ENCODE measurements at places on chromosomes 7 and 10. TPM values are rescaled to one million over a fixed set of nuclear protein-coding genes. Genes with fewer than 3 reads are reported as not detected.

Gene PFKFB3
- 82.2 TPM for total RNA-seq

Gene METTL27
- total RNA-seq, result 1.9 TPM

Gene HTRA1
- not detected for total RNA-seq

DNA sequence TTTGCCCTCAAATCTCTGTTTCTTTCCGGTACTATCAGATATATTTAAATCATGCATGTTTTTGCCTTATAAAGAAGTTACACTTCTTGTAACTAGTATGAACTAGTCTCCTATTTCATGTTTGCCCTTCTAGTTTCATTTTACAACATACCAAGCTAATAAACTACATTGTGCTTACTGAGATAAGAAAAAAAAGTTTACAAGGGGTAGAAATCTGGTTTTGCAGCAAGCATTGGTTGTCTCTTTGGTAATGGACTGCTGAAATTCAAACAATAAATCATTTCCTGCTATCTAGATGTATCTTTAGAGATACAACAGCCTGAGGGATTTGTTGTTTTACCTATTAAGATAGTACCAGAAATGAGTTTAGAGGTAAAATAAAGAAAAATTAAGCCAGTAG lies 18.8 kb downstream of the PTTG1IP2 start:
- no peak for DNase-seq

DNA sequence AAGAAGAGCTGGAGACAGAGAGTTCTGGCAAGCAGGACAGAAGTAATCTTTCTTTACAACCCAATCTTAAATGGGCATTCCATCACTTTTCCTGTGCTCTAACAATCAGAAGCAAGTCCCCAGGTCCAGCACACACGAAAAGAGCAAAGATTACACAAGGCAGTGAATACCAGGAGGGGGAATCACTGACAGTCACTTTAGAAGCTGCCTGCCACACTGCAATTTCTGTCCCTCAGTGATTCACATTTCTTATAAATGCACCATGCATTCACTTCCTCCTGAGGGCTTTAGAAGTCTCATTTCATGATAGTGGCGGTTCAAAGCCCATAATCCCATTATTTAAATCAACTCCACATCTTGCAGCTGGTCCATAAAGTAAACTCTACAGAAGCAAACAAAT lies 362.5 kb downstream of the POM121L12 start:
- DNase-seq, result no peak

- no peak for DNase-seq
Observed at GRCh38 chr10:24007359-24007758, 201.6 kb upstream of the KIAA1217 start.

GRCh38 chr7:50682079-50682478 lies 100.6 kb downstream of the GRB10 start:
- no peak for DNase-seq

DNA sequence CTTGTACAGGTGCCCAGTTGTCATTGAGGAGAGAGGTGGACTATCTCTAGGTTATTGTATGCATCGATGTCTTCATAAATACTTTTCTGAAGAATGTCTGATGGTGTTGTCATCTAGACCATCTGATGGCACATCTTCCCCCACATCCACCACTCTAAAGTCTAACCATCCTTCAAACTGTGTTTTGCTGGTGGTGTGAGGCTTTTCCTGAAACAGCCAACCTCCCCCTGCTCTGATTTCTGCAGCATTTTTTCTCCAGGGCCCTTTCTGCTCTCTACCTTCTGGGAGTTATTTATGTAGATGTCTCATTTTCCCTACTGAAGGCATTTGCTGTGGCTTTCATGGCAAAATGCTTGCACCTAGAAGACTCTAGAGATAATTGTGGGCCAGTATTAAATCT lies 1.5 kb downstream of the PLCE1 start:
- DNase-seq, result no peak

DNA sequence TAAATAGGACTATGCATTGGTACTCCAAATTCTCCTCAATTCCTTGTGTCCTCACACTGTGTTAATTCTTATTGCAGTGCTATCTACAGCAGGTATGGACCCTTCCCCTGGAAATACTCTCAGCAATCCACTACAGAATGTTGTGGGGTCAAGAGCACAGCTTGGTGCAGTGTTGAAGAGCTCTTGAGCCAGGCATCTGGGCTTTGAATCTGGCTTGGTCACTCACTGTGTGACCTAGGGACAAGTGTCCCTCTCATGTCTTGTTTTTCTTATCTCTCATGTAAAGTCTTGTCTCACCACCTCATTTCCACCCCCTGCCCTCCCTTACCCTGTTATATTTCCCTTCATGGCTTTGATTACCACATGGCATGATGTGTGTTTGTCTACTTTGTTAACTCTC lies 159.4 kb downstream of the RNLS start:
- no peak for DNase-seq

DNA sequence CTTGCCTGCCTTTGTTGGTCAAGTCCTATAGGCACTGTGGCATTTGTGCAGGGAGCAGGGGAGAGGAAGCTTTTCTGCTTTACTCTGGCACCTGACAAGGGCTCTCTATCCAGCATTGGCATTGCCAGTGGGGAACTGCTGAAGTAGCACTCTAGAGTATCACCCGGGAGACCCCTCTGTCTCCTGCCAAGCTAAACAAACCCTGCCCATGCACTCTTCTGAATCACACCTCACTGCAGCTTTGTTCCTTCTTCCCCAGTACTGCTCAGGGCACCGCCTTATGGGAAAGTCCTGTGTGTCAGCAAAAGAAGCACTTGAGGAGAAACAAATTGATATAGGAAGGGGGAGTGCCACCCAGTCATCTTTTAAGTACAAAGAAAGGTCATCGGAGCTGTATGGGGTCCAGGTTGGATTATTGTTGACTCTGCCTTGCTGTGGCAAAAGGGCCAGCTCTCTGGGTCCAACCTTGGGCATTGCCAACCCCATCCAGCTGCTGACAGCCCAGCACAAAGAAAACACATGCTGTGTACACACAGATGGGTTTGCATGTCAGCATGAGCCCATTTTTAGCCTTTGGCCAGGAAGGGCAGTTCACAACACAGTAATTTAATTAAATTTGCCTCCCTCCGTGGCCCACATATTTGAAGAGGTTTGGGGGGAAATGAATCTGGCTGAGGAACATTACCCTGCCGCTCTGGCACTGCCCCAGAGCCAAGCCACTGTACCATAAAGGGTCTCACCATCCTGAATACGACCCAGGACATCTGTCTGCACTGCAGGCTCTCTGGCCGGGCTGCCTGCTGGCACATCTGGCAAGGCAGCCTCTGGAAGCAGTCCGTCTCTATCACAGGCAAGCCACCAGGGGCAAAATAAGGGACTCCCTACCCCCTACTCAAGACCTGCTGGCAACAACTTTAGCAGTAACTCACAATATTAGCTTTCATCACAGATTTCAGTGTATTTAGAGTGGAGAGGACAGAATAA lies 13.1 kb downstream of the LRRC4 start:
- no peak for DNase-seq

DNA sequence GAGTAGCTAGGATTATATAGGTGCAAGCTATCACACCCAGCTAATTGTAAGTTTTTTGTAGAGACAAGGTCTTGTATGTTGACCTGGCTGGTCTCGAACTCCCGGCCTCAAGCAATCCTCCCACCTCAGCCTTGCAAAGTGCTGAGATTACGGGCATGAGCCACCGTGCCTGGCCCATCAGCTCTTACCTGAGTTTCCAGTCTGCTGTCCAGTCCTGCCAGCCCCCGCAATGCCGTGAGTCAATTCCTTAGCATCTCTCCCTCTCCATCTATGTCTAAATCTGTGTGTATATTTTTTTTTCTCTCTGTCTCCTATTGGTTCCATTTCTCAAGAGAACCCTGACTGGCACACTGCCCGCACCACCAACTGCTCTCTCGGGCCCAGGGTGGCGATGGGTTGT lies 127.6 kb downstream of the ACTR3B start:
- no peak for DNase-seq

DNA sequence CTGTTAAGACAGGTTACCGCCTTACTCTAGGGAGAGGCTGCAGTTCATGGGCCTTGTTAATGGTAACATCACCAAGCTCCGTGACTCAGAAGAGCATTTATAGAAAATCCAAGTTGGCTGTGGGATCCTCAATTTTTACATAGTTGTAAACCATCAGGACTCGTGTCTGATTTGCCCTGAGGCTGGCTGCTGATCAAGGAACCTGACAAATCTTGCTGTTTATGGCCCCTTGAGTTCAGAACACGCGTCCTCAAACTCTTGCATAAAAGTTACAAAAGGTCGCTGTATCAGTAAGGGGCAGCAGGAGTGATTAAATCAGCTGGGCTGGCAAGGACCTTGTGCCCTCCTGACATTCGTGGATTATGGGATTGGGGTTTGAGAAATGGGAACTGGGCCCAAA lies 4.6 kb downstream of the SLC13A4 start:
- DNase-seq, result no peak

GRCh38 chr10:44460416-44460815 lies 75.5 kb upstream of the CXCL12 start:
- no peak for DNase-seq

DNA sequence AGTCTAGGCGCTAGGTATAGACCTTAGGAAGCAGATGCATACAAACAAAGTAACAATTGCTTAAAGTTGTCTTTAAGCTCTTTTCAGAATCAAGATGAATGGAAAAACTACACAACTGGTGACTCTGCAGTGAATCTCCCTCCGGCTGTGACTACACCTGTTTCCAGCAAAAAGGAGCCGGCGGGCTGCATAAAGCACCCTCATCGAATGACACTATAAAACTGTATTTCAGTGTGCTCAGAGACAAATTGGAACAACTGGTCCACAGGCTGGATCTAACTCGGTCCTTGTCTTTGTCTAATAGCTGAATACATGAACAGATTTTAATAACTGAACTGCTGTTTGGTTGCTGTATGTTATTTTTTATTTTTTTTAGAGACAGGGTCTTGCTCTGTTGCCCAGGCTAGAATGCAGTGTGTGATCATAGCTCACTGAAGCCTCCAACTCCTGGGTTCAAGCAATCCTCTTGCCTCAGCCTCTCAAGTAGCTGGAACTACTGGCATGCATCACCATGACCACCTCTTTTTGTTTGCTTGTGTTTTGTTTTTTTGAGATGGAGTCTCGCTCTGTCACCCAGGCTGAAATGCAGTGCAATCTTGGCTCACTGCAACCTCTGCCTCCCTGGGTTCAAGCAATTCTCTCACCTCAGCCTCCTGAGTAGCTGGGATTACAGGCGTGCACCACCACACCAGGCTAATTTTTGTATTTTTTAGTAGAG lies 64.2 kb upstream of the SVIL start:
- DNase-seq, result no peak

DNA sequence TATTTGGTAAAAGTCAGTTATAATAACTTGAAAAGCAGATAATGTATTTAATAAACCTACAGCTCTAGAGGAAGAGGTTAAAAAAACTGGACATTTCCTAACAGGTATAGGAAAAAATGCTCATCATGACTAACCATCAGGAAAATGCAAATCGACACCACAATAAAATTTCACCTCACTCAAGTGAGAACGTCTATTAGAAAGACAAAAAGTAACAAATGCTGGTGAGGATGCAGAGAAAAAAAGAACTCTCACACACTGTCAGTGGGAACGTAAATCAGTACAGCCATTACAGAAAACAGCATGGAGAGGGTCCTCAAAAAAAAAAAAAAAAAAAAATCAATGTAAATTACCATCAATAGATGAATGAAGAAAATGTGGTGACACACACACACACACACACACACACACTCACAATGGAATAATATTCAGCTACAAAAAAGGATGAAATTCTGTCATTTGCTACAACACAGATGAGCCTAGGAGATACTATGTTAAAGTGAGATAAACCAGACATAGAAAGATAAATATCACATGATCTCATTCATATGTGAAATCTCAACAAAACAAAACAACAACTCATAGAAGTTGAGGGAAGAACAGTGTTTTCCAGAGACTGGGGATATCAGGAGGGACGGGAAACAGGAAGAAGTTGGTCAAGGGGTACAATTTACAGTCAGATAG lies 20.1 kb downstream of the EPC1 start:
- DNase-seq, result no peak

Data from activated CD4-positive, alpha-beta T cell treated with anti-CD3 and anti-CD28 coated beads, Interleukin-2, amount 10 ng/mL, durations not matched to agents 7 days and 5 days (primary cell).